Choroid plexus epithelial cell (primary cell): ENCODE measurements at places on chromosomes 6 and 20.
A peak's percentile ranks its signal among the peaks of the same experiment; 100 is the strongest.

GRCh38 chr20:36629719-36630681, 16.0 kb downstream of the SLA2 start:
- peak; percentile 52 for DNase-seq

DNA sequence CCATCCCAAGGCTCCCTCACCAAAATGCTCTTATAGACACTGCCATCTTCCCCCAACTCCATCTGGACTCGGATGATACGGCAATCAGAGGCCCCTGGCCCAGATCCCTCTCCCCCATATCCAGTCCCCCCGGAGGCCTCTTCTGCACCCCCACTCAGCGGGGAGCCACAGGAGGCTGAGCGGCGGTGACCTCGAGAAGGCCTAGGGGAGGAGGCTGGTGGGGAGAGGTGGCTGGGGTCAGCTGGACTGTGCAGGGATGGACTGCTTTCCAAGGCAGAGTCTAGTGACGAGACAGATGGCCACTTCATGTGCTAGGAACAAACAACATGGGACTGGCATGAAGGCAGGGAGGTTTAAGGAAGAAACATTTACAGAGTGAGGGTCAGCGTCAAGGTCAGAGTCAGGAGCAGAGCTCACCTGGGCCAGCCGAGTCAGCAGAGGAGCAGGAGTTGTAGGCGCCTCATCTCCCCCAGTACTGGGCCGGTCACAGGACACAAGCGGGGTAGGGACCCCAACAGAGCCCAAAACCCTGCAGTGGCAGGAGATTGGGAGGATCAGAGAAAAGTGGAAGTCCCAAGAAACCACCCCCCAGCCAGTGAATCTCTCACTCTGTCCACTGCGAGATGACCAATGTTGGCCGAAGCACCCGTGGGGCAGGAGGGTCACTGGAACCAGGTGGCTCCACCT, 3.7 kb downstream of the PFDN6 start:
- DNase-seq = no peak

GRCh38 chr6:156877126-156877863, 100.1 kb downstream of the ARID1B start:
- DNase-seq = no peak

DNA sequence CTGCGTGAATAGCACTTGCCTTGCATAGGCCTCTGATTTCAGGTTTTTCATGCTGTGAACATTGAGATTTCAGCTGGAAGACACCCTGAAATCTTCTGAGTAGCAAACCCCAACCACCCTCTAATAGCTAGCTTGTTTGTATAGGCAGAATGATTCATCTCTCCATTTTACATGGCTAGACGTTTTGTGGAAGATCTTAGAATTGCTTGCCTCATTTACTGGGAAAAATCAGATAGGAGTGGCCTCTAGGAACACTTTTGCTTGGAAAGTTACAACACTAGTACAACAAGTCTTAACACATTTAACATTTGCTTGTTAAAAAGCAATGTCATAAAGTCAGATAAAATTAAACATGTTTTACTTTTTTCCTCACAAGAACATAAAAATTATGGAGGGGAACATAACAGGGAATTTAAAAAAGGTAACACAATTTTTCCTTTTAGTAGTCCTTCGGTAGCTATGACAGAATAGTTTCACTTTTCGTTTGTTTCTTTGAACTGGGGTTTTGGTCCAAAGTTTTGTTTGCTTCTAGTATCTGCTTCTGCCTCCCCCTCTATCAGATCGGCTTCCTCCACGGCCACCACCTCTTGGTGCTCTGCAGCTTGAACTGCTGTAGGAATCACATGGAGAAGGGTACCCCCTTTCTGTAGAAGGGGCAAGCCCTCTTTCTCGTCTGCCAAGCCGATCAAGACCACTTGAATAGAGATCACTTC, 102.2 kb upstream of the PTCHD4 start:
- DNase-seq = no peak

GRCh38 chr6:97405818-97406409, 122.9 kb upstream of the MMS22L start:
- DNase-seq = no peak

DNA sequence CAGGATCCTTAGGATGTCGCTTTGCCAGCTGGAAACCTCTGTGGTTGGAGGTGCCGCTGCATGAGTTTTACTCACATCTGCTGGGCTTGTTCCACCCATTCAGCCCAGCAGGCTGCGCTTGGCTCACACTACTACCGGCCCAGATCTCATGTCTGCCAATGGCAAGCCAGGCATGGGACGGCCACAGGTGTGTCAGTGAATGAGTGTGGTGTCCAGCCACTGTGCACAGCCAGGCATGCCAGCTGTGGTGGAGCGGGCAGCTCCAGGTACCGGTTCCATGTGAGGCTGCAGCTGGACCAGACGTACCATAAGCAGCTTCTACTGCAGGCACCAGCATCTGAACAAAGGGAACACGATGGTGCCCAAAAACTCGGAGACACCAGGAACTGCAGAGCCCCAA, 33.1 kb upstream of the ASF1A start:
- no peak for DNase-seq

DNA sequence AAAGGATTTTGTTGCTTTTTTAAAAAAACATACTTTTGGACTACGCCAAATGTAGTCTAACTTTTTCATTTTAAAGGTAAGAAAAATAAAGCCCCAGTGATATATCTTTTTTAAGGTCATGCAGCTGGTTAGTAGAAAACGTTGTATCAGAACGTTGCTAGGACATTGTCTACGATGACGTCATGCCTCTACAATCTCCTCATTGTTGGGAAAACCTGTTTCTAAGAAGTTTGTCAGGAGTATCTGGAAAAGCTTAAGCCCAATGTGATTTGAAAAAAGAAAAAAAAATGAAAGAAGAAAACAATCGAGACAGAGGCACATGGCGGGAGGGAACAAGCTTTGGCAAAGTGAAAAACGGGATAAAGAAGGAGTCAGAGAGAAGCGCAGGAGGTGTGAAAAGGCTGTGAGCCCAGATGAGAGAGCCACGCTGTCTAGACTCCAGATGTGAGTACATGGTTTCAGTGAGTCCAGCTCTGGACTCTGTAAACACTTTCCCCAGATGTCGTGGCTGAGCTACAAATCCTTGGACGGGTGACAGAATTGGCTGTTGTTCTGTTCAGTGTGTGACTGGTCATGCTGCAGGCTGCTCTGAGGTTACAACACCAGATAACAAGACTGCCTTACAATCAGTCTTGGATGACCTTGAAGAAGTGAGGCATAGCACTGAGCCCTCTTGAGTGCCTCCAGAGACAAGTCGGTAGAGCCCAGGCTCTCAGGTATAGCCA, 656.7 kb upstream of the ID4 start:
- no peak for DNase-seq

- peak; percentile 67 for DNase-seq
Measured at GRCh38 chr6:7145885-7146828, 38.4 kb downstream of the RREB1 start.

DNA sequence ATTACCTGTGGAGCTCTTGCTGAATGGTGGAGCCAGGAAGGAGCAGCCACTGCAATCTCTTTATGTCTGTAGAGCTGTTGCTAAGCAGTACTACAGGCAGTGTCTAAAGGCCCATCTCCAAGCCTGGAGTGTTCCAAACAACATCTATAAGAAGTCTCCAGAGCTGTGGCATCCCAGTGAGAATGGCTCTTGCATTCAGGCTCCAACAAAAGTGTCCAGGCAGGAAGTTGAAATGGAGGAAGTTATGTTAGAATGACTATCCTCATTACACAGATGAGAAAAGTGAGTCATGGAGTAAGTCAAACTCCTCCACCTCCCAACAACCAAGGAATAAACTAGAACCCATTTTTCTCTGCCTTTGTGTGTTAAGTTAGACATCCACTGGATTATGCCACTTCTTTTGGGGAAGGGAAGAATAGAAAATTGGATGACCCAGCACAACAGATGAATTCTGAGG, 288.5 kb upstream of the STXBP5 start:
- DNase-seq = peak; percentile 64

DNA sequence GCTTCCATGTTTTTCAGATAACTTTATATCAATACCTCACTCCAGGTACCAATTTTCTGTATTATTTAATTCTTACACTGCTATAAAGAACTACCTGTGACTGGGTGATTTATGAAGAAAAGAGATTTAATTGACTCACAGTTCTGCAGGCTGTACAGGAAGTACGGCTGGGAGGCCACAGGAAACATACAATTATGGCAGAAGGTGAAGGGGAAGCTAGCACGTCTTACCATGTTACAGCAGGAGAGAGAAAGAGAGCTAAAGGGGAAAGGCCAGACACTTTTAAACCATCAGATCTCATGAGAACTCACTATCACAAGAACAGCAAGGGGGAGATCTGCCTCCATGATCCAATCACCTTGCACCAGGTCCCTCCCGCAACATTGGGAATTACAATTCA, 119.1 kb upstream of the BMP5 start:
- DNase-seq = no peak

GRCh38 chr6:108733706-108734265, 114.4 kb upstream of the ARMC2 start:
- no peak for DNase-seq

DNA sequence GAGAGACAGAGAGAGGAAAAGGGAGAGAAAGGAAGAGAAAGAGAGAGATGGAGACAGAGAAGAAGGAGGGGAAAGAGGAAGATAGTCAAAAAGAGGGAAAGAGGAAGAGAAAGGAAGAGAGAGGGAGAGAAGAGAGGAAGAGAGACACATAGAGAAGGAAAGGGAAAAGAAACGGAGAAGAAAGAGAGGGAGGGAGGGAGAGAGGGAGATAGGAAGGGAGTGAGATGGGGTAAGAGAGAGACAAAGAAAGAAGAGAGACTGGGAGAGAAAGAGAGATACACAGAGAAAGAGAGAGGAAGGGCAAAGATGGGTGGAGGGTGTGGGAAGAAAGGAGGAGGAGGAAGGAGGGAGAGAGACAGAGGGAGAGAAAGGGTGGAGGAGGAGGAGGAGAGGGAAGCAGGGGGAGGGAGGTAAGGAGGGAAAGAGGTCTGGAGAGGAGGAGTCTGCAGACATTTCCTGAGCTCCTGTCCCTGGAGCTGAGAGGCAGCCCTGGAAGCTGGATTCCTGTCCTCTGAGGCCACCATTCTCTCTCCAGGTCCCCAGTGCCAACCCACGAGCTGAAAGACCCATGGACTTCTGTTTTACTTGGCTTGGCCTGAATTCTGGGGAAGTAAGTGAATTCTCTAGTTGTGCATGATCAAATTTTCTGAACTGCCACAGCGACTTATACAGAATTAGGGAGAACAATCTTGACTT, 9.9 kb downstream of the FOXF2 start:
- DNase-seq = no peak

DNA sequence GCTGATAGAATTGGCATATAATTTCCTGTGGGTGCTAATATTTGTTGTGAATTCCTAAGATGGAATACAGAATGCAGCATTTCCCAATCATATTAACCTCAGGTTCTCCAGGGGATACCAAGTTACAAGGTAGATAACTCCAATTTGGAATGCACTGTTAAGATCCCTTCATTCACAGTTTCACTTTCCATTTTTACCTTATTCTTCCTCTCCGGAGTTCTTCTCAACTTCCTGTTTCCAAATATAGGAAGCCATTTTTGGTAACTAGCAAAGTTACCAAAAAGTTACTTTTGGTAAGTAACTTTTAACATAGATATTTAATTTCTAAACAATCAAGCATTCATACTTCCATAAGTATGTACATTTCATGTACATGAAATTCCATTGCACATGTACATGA, 63.5 kb upstream of the PHACTR2 start:
- no peak for DNase-seq

DNA sequence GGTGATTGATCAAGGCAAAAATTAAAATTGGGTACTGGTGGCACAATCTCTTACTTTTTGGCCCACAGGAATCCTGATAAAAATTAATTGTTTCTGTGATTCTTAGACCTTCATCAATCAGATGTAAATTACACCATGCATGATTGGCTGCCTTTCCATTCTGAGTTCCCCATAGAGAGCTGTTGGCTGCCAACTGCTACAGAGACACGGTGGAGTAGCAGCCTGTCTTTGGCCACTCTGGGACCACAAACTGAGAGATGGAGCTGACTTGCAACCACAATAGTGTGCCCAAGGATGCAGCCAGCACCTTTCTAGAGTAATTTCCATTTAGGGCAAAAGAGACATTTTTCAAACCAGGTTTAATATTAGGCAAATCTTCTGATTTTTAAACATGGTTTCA, 274.3 kb upstream of the MMS22L start:
- no peak for DNase-seq

- no peak for DNase-seq
Measured at GRCh38 chr6:139448051-139448649, 73.7 kb upstream of the CITED2 start.

- DNase-seq = peak; percentile 31
Measured at GRCh38 chr6:166691199-166691598, 64.1 kb upstream of the RPS6KA2 start.
